Hematopoietic multipotent progenitor cell (in vitro differentiated cells): ENCODE measurements at places on chromosomes 11 and 22. TPM values are rescaled to one million over a fixed set of nuclear protein-coding genes. Genes with fewer than 3 reads are reported as not detected.

The IGF2 gene
- total RNA-seq: under 0.01 TPM

The FGF4 gene
- not detected for total RNA-seq

The RTN4RL2 gene
- total RNA-seq: 0.27 TPM

The SCGB2A2 gene
- not detected for total RNA-seq

The MS4A3 gene
- 16.7 TPM for total RNA-seq

The ANO9 gene
- 7.0 TPM for total RNA-seq

The FZD4 gene
- total RNA-seq: 0.27 TPM

The KRTAP5-9 gene
- 0.27 TPM for total RNA-seq

The TRIM48 gene
- not detected for total RNA-seq

The ADORA2A gene
- 12.4 TPM for total RNA-seq

The RNF121 gene
- 30.7 TPM for total RNA-seq

GRCh38 chr22:24526191-24526590 lies 28.7 kb downstream of the GUCD1 start:
- no peak for DNase-seq

DNA sequence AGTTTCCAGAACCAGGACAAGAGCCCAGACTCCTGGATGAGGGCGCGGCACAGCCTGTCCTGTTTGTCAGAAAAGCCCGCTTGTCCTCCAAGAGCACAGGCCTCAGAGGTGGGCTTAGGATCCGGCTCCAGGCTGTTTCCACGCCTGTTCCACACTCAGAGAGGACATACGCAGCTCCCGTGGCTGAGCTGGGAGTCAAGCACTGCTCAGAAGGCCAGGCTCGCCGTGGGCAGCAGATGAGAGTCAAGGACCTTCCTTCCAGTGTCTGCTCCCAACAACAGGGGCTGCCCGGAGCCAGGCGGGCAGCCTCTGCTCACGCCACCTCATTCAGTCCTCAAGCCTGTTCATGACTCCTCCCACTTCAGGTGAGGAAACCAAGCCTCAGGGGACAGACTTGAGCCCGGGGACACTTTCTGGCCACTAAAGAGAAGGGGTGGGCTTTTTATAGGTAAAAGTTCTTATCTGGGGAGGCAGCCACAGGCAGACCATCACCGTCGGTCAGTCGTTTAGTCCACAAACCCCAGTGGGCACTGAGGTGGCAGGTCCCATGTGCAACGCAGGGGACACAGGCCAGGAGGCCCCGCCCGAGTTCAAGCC lies 3.8 kb downstream of the CYB5R3 start:
- DNase-seq: no peak

DNA sequence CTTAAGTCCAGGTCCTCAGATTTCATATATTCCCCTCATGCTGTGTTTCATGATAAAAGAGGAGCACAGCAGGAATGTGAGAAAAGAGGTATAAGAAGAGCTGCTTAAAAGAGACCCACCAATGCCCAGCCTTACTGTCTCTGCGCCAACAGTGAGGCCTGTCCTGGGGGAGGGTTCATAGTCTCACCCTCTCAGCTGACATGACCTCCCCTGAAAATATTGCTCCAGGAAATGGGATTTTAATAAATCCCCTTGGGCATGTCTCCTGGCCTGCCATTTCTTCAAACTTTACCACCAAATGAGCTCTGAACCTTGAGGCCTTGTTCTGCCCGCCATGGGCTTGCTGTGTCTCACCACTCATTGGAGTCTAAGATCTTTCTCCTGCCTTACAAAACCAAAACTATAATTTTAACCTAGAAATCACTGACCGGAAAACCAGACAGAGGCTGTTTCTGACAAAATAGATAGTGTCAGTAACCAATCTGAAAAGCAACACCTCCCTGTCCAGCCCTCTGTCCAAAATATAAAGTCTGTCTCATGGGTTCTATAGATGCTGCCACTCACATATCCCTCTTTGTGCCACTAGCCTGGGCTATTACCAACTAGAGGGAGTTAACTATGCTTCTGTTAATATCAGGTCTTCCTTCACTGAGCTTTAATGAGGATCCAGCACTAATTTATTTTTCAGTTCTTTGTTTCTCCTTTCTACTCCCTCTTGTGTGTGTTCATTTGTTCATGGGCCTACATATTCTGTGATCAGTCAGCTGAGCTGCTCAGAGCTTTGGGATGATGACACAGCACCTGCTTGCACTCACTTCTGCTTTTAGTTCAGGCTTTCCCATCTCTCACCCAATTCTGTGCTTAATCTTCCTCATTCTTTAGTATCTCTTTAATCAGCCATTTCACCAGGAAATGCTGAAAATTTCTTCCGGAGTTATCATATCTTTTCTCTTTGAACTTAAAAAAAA lies at the start of gene OR2AG2:
Gene OR2AG2, minus strand, starts transcription at position 51 of the 968 bp plus-strand sequence. CDS start 3,019 bp downstream, outside the sequence.
- DNase-seq: peak; percentile 59

- no peak for DNase-seq
Measured at GRCh38 chr22:35456757-35457156, 56.8 kb downstream of the MCM5 start.

DNA sequence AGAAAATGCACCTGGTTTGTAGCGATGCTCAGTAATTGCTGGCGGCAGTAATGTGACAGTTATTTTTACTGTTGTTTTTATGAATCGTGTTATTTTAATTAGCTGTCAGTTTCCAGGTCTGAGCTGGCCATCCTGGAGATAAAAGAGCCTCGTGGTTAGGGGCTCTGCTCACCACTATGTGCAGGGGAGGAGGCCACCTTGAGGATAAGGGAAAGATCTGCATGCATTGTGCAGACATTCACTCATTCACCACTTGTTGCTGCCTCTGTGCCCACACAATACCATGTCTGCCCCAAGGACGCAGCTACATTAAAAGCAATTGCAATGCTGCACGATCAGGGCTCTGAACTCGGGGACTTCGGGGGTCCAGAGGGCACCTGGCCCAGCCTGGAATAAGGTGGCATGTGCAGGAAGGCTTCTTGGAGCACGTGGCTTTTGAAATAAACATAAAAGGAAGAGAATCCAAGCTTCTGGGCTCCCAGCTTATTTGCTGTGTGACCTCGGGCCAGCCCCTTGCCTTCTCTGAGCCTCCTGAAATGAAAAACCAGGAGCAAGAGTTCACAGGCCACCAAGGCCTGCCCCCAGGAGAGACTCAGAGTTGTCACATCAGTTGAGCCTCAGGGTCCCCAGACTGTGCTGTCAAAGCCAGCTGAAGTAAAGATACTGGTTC lies 44.7 kb upstream of the SHISAL1 start:
- no peak for DNase-seq

- DNase-seq: no peak
Measured at GRCh38 chr22:31995046-31995445, 48.0 kb upstream of the SLC5A1 start.

- DNase-seq: no peak
Measured at GRCh38 chr11:121326230-121326629, 33.7 kb downstream of the SC5D start.

DNA sequence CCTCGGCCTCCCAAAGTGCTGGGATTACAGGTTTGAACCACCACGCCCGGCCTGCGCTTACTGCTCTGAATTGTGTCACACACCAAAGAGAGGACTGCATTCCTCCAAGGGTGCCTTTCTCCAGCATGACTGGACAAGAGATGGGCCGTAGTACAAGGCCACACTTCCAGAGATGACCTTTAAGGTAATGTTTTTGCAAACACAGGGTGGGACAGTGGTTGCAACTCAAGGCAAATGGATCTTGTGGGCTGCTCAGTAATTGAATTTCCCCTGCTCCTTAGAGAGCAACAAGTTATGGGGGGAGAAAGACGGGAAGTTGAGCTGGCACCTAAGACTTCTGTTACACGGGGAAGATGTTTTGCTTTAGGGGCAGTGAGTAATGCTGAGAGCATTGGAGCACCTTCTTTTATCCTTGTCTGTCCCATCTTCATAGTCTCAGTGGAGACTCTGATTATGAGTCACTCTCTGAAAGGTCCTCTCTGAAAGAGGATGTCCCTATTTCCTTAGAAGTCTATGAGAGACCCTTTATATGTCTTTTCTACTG lies 66.3 kb downstream of the C11orf91 start:
- DNase-seq: no peak

- DNase-seq: no peak
Measured at GRCh38 chr11:17846852-17847453, 112.4 kb downstream of the KCNC1 start.

DNA sequence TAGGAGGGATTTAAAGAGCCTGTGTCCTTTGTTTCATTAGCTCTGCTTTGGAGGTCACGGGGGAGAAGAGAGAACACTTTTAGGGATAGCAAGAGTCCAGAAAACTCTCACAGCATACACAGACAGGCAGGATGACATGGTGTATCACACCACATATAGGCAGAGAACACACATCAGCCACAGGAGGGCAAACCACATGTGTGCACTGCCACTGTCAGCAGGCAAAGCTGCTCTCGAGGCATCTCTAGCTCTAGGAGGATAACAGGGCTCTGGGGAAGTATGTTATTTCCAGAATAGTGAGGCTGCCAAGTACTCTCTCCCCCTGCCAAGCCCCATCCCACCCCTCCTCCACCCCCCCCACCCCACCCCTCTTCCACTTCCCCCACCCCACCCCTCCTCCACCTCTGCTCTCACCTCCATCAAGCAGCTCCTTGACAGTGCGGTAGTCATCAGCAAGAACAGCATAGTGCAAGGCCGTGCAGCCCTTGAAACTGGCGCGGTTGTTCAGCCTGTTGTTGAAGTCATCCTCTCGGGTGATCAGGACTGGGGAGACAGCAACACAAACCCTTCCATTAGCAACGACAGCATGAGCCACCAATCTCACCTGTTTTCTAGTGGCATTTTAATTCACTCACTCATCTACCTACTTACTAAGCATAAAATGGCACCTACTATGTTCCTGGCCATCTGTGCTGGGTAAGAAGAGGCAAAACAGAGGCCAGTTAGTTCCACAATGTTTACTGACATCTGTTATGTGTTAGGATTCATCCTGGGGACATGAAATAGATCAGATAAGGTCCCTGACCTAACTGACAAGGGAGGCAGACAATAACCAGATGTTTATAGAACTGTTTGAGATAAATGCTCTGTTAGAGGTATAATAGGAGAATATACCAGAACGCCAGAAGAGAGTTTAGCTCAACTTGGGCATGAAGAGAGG lies 75.6 kb downstream of the CLPB start:
- DNase-seq: no peak

DNA sequence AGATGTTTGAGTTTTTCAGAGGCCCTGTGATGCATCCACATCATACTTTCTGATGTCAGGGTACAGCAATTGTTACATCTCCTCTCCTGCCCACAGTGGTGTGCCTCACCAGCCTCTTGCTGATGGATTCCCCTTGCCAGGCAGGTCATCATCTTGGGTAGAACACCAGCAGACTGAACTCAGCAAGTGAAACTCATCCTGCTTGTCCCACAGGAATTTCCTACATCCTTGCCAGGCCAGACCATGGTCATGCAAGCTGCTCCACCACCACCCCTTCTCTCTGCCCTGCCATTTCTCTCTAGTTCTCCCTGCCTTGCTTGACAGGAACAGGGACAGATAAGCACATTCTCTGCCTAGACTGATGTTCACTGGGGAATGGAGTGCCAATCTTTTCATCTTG lies 85.9 kb downstream of the PAX6 start:
- no peak for DNase-seq

- no peak for DNase-seq
Measured at GRCh38 chr22:36663561-36663960, 40.0 kb downstream of the CACNG2 start.

- peak; percentile 96 for DNase-seq
Measured at GRCh38 chr22:31753634-31754501, at the start of gene DEPDC5. Gene DEPDC5, plus strand, starts transcription at chr22:31754019. Its CDS starts 903 bp downstream, at chr22:31754922.

GRCh38 chr11:62433141-62433903 lies 14.5 kb downstream of the SCGB1A1 start:
- DNase-seq: no peak

DNA sequence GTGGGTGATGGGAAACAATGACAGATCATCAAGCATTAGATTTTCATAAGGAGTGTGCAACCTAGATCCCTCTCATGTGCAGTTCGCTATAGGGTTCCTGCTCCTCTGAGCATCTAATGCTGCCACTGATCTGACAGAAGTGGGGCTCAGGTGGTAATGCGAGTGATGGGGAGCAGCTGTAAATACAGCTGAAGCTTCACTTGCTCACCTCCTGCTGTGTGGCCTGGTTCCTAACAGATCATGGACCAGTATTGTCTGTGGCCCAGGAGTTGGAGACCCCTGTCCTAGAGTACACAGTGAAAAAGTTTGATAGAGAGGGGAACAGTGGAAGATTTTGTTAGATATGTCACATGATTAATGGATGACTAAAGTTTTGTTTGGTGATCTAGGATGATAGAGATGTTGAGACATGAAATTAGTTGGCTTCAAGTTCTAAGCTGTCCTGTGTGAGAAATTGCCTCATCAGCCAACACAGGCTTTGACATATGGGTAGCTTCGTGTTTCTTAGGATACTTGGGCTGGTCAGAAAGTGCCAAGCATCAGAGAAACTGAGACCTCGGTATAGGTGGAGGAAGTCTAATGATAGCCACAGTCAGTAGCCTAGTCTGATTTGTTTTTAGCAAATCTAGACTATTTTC lies 47.4 kb downstream of the ARHGEF12 start:
- no peak for DNase-seq

- no peak for DNase-seq
Measured at GRCh38 chr11:69333879-69334278, 39.9 kb downstream of the MYEOV start.

- no peak for DNase-seq
Measured at GRCh38 chr11:134781380-134781866, 369.4 kb upstream of the B3GAT1 start.

- DNase-seq: peak; percentile 0
Measured at GRCh38 chr11:84437071-84437980, 1151.2 kb upstream of the CCDC90B start.

DNA sequence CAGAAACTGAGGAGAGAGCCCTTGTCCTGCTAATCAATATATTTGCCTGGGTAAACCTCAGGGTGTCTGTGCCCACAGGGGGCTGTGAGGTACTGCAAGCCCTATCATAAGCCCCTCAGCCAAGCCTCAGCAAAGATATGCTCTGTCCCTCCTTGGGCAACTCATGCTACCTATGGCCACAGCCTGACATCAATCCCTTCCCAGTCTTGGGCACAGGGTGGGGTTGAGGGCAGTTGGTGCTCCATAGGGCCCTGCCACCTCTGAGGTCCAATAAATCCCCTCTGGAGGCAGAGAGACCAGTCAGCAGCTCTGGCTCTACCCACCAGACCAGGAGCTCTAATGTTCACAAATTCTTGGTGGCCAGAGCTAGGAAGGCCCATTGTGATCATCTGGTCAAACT lies 23.8 kb downstream of the TPBGL start:
- no peak for DNase-seq

GRCh38 chr11:45431046-45432018 lies 145.2 kb upstream of the SYT13 start:
- no peak for DNase-seq

- DNase-seq: no peak
Measured at GRCh38 chr11:19595499-19595839, 117.2 kb upstream of the NAV2 start.

GRCh38 chr22:21652010-21652546 lies 10.0 kb downstream of the SDF2L1 start:
- DNase-seq: peak; percentile 90

DNA sequence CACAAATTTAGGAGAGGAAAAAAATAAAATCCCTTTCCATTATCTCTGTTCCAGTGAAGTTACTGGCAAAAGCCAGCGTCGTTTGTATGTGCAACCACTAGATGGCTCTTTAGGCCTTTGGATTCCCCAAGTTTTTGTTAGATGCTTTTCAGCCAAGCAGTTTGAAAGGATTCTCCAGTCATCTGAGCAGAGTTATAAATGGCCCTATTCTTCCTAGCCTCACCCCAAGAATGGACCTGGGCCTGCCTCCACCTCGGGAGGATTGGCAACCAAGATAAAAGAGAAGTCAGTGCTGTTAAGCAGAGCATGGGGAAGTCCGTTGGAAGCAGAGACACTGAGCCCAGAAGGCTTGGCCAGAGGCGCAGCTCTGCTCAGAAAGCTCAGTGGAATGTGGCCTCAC lies 15.4 kb downstream of the FAM181B start:
- DNase-seq: peak; percentile 54
